HAP-1 (cell line): ENCODE measurements at places on chromosomes 4 and X.

- no peak for DNase-seq
Measured at GRCh38 chrX:142923201-142923600, 102.5 kb upstream of the SPANXN4 start.

DNA sequence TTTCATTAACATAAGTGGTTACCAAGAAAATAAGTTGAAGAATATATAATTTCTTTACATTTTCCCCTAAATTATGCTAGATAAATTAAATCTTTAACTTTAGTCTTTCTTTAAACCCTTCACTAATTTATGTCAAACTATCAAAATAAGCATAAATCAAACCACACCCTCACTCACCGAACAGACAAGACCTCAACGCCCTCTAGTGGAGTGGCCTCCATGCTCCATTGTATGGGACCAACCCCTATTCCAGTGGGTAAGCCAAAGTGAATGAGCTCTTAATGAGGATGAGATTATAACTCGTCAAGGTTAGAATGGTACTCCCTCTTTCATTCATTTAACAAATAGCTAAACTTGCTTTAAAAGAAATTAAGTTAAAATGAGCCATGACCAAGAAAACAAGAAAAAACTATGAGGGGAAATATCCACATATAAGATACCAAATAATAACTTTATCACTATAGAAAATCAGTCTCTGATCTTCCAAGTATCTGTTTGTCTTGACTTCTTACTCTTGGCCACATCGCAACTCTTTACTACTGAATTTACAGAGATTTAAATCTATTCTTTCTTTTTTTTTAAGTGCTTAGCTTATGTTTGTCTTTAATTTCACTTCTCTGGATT lies 15.6 kb upstream of the BBS12 start:
- peak; percentile 86 for DNase-seq

GRCh38 chr4:16692524-16692923 lies 205.9 kb downstream of the LDB2 start:
- DNase-seq = no peak

- DNase-seq = no peak
Measured at GRCh38 chrX:69565247-69565815, 50.6 kb upstream of the EDA start.

GRCh38 chr4:89009761-89010369 lies 47.1 kb downstream of the FAM13A start:
- no peak for DNase-seq

- DNase-seq = no peak
Measured at GRCh38 chr4:52248820-52249219, 197.7 kb downstream of the SPATA18 start.

- no peak for DNase-seq
Measured at GRCh38 chr4:30802622-30803323, 82.6 kb downstream of the PCDH7 start.

GRCh38 chr4:92969650-92970379 lies 666.0 kb downstream of the GRID2 start:
- no peak for DNase-seq
